ENCODE measurements at places on chromosomes 2 and 18. TPM values are rescaled to one million over a fixed set of nuclear protein-coding genes. Genes with fewer than 3 reads are reported as not detected.
A peak's percentile ranks its signal among the peaks of the same experiment; 100 is the strongest.

Gene SFT2D3
- total RNA-seq = 12.1 TPM

Gene CNTNAP5
- total RNA-seq = 0.29 TPM

Gene CPO
- total RNA-seq = not detected

DNA sequence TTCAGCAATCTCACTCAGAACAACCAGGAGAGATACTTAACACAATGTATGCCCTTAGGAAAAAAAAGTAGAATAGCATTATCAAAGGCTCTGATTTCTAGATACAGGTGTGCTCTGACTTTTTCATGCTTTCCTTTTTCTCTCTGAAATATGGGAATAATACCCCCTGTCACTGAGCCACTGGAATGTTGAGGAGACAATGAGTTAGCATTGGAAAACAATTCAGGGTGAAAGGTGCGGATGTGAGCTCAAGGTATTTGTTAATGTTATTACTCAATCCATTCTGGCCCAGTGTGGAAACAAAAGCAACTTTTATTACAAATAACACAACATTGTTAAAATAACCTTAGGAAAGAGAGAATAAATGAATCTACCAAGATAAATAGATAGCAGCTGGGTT, 228.0 kb downstream of the IKZF2 start:
- no peaks in the 10 kb centered on the region for H3K27me3 ChIP-seq
- no peak overlapping the region for H3K27ac ChIP-seq
- DNase-seq = no peak
- no peak overlapping the region for H3K4me3 ChIP-seq
- H3K4me1 ChIP-seq = peaks cover 14% of the 10 kb centered on the region

DNA sequence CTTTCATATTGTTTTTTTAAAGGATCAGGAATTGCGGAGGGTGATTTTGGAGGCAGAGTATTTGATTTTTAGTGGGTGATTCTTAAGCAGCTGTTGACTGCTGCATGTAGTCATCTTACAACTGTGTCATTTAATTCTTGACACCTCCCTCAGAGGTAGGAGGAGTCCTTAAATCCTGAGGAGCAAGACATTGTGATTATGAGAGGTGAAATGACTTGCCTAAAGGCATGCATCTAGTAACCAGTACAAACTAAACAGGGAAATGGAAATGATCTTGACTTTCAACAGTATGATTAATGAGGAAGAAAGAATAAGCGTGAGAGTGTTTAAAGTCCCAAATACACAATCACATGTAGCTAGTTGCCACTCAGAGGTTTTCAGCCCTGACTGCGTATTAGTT, 440.7 kb downstream of the THSD7B start:
- no peak overlapping the region for H3K27ac ChIP-seq
- H3K27me3 ChIP-seq = peaks cover 5% of the 10 kb centered on the region
- H3K36me3 ChIP-seq = no peaks in the 10 kb centered on the region
- H3K4me1 ChIP-seq = peaks cover 10% of the 10 kb centered on the region
- DNase-seq = no peak
- no peak overlapping the region for H3K4me3 ChIP-seq

- peaks cover 15% of the 10 kb centered on the region for H3K4me1 ChIP-seq
- peaks cover 3% of the 10 kb centered on the region for H3K27me3 ChIP-seq
- H3K27ac ChIP-seq = no peak overlapping the region
Measured at GRCh38 chr2:21254170-21254965, 130.6 kb downstream of the TDRD15 start.

DNA sequence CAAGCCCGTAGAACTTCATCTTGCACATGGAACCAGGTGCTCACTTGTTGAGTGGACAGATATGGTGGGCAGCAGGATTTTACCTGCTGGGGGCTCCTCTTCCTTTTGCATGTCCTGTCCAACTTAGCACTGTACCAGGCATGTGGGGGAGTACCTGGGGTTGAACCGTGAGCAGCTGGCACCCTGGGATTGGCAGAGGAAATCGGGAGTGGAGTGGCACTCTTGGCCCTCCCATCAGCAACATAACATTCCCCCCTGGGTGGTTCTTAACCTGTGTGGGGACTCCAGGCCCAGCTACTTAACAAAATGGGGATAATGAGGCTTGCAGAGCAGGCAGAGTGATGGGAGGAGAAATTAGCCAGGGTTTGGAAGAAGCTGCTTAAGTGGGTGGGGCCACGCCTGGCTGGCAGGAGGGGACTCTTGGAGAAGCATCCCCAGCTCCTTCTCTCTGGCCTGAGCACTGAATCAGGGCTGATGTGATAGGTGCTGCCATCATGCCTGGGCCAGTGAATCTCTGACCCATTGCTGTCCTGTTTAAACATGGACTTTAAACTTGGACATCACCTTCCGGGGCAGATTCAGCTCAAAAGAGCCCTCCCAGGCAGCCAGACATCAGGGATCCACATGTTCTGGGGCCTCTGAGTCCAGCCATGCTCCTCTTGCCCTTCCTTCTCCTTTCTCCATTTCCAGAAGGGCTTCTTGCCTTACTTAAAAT, 15.5 kb downstream of the FOSL2 start:
- no peak overlapping the region for H3K4me3 ChIP-seq
- no peak for DNase-seq
- H3K27ac ChIP-seq = no peak overlapping the region
- no peaks in the 10 kb centered on the region for H3K4me1 ChIP-seq
- peaks cover 50% of the 10 kb centered on the region for H3K36me3 ChIP-seq

DNA sequence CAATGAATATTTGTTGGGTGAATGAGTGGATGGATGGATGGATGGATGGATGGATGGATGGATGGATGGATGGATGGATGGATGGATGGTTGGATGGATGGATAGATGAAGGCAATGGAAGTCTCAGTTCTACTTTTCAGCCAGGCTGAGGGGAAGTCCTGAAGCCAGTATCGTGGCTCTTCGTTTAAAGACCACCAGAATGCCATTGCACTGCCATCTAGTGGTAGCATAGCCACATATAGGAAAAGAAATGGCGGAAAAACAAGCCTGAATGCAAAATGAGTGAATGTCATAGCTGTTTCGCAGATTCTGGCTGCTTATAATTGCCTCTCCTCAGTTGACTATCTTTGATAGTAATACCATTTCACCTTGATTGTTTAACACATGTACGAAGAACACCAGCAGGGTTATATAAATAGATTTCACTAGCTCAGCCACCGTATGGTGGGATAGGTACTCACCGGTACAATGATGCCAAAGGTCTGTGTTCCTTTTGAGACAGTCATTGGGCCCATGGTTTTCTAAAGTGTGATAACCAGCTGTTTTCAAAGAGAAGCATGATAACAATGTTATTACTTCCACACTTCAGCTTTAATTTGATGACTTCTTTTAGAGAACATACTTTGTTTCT, 62.3 kb upstream of the GREB1L start:
- H3K27ac ChIP-seq = no peak overlapping the region
- H3K4me1 ChIP-seq = no peaks in the 10 kb centered on the region
- no peak overlapping the region for H3K4me3 ChIP-seq
- peak; percentile 44 for DNase-seq

- no peaks in the 10 kb centered on the region for H3K36me3 ChIP-seq
- H3K4me3 ChIP-seq = no peak overlapping the region
- DNase-seq = no peak
- H3K4me1 ChIP-seq = peaks cover 61% of the 10 kb centered on the region
- no peaks in the 10 kb centered on the region for H3K27me3 ChIP-seq
Measured at GRCh38 chr2:15809404-15809803, 130.9 kb upstream of the MYCN start.

Measured in mesothelial cell of epicardium (in vitro differentiated cells).